ENCODE measurements at places on chromosomes 6 and 20.
A peak's percentile ranks its signal among the peaks of the same experiment; 100 is the strongest.

DNA sequence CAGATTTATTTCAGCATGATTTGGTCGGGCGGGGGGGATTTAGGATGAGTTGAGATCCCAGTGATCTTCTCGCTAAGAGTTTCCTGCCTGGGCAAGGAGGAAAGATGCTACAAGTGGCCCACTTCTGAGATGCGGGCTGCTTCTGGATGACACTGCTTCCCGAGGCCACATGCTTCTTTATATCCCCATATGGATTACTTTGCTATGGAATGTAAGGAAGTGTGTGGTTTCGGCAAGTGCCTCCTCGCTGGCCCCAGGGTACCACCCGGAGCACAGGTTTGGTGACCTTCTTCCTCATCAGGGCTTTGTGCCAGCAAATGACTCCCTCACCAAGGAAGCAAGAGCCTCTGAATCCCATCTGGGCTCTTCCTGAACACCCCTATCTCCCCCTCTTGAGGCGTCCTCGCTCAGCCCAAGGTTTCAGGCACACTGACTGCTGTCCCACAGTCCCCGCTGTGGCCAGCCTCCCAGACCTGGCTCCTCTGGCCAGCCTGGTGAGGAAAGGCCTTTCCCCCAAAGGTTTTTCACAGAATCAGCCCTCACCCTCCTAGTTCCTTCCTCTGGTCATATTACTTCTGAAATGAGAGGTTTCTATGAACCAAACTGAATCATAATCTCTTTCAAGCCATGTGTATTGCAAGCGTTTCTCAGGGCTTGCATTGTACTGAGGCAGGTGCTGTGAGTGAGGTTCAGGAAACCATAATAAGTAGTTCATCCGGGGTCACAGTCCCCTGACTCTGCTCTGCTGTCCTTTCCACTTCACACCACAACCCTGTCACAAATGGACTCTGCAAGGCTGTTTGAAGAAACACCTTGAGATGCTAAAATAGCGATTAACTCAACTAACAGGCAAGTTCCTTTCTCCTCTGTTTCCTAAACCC, 41.7 kb upstream of the IL17A start:
- no peak for DNase-seq

DNA sequence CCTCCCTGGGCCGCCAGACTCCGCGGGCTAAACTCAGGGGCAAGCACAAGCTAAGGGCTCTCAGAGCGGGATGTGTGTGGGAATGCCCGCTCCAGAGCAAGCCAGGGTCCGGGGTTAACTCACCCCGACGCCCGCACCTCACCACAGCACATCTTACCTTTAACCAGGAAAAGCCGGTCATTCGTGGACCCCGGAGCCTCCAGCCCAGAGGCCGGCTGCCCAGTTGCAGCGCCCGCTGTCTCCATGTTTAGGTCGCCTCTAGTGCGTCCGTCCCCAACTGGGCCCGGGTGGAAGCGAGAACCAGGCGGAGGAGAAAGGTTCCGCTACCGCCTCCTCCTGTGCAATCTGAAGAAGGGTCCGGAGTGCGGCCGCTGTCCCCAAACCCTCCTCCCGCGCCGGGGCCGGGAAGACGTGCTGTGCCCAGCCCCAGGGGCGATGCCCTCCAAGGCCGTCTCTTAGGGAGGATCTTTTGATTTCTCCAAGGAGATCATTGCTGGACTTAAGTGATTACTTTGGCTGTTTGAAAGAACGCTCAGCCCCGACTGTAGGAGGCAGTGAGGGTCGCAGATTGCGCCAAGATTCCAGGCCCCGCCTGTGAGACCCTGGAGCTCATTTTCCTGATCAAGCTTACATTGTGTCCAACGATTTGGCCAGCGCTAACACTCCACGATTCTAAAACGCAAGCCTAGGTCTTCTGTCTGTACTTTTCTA, at the start of gene TMEM242:
Gene TMEM242, minus strand, starts transcription at position 265 of the 711 bp plus-strand sequence. Its CDS starts 20 bp downstream, at position 245.
- DNase-seq, result peak; percentile 95

GRCh38 chr20:17611540-17612286, 41.8 kb downstream of the DSTN start:
- DNase-seq, result peak; percentile 64

GRCh38 chr6:16237242-16237641, 1.1 kb upstream of the GMPR start:
- DNase-seq, result no peak
